ENCODE measurements at places on chromosomes 12 and 14. TPM values are rescaled to one million over a fixed set of nuclear protein-coding genes. Genes with fewer than 3 reads are reported as not detected.

- DNase-seq: no peak
- H3K4me1 ChIP-seq: peaks cover 4% of the 10 kb centered on the region
- no peak overlapping the region for H3K27ac ChIP-seq
- H3K27me3 ChIP-seq: peaks cover 14% of the 10 kb centered on the region
- no peak overlapping the region for H3K4me3 ChIP-seq
Measured at GRCh38 chr12:52645982-52646381, 6.0 kb downstream of the KRT2 start.

DNA sequence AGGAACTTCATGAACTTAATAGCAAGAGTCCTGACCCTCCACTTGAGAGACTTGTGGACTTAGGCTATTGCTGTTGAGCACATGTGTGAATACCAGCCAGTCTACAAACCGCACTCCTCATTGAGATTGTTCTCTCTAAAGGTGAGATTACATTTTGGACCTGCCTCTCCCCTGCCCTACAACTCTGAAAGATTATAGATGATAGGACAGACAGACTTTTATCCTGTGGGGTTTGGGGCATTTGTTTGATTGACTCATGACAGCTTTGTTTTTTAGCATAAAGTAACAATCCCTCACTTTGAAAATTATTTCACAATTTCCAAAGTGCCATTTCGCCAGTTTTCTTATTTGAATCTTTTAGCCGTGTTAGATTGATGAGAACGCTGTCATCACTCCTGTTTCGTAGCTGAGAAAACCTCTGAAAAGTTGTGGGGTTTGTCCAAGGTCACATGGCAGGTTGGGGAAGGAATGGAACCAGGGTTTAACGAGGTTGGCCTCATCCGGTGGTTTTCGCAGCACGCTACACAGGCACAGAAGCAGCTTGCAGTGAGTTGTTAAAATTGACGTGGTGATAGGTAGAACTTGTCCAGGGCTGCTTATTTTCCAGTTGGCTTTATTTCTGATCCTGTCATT is 836 bp downstream of the EVL start:
- H3K27me3 ChIP-seq: no peaks in the 10 kb centered on the region
- H3K27ac ChIP-seq: no peak overlapping the region
- no peak overlapping the region for H3K4me3 ChIP-seq
- H3K4me1 ChIP-seq: peaks cover 19% of the 10 kb centered on the region
- no peaks in the 10 kb centered on the region for H3K36me3 ChIP-seq

DNA sequence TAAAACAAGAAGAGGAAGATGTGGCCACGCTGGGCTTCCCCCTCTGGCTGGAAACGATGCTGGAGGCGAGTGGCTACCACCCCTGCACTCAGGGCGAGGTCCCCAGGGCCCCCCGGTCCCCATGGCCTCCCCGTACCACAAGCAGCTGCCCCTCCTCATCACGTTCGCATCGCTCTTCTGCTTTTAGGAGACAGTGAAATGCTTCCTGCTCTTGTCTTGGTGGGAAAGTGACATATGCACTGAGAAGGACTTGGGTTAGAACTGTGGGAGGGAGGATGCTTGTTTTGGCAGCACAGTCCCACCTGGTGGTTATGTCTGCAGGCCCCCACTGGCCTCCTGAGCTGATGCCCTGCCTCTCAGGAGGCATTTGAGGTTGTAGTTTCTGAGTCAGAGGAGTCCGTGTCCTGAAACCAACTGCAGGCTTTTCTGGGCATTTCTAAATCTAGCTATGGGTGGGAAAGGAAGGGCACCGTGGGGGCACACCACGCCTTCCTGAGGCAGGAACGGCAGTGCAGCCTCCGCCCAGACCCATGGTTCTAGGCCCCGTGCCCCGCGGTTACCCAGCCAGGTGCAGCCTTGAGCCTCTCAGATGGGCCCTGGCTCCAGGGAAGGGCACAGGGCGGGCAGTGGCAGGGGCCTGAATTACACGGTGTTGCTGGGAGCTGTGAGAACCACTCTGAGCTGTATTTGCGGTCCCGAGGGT is 139.3 kb downstream of the ADGRD1 start:
- no peak for DNase-seq
- H3K27ac ChIP-seq: no peak overlapping the region
- no peaks in the 10 kb centered on the region for H3K4me1 ChIP-seq
- H3K27me3 ChIP-seq: no peaks in the 10 kb centered on the region
- no peaks in the 10 kb centered on the region for H3K36me3 ChIP-seq
- no peak overlapping the region for H3K4me3 ChIP-seq

DNA sequence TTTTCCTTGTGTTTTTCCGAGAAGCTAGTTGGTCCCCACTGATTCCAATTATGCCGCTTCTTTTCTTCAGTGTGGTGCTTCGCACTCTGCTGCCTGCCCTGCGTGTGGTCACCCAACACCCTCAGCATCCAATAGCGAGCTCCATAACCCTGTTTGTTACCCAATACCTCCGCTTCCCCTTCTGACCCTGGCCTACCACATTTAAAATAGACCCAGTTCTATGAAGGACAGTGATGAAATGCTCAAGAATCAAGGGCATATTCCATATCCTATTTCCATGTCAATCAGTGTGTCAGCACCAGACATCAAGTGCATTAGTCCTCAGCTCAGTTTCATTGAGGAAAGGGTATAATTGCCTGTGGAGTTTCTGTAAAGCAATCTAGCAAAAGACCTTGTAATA is 9.5 kb downstream of the NDRG2 start:
- H3K27ac ChIP-seq: no peak overlapping the region
- H3K4me1 ChIP-seq: no peaks in the 10 kb centered on the region
- H3K36me3 ChIP-seq: no peaks in the 10 kb centered on the region

GRCh38 chr14:74863274-74863673 is 12.7 kb downstream of the PROX2 start:
- H3K36me3 ChIP-seq: no peaks in the 10 kb centered on the region
- no peak for DNase-seq
- no peaks in the 10 kb centered on the region for H3K4me1 ChIP-seq

GRCh38 chr12:125065021-125065918 is at the start of gene AACS:
AACS (plus strand) TSS chr12:125065435; CDS start chr12:125065585, 150 bp downstream.
- H3K4me1 ChIP-seq: peaks cover 7% of the 10 kb centered on the region
- H3K27me3 ChIP-seq: no peaks in the 10 kb centered on the region
- DNase-seq: no peak
- peak within 1 kb of the TSS; percentile 49 for H3K27ac ChIP-seq

DNA sequence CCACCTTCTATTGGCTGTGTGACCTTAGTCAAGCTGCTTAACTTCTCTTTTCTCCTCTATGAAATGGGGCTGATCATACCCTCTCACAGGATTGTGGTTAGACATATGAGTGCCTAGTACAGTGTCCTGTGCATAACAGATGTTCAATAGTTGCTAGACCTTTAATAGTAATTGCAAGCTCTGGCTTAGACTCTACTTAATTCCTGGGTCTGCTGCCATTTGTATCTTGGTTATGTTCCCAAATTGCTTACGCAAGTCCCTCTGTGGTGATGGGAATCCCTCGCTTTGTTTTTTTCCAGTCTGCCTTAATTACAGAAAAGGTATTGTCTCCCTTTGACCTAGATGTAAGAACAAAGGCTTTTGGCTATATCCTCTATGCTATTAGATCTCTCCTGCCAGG is 15.1 kb downstream of the SUDS3 start:
- no peaks in the 10 kb centered on the region for H3K4me1 ChIP-seq
- H3K27me3 ChIP-seq: no peaks in the 10 kb centered on the region

DNA sequence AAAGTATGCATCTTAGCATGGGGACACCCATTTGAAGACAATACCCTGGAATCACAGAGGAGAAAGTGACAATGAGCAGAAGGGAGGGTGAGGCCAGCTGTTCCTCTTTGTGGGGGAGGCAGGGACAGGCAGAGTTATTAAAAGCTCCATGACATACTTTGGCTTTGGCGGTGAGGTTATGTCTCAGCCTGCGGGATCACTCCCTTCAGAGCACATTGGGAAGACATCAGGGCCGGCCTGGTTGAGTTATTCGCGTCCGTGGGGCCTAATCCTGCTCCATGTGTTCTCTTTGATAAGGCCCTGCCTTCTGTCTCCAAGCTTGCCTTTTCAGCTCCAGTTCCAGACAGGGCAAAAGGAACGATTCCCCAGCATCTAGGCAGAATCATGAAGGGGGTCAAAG is 98.8 kb upstream of the NTF3 start:
- peaks cover 4% of the 10 kb centered on the region for H3K4me1 ChIP-seq
- no peak overlapping the region for H3K4me3 ChIP-seq
- no peaks in the 10 kb centered on the region for H3K27me3 ChIP-seq
- H3K27ac ChIP-seq: no peak overlapping the region
- H3K36me3 ChIP-seq: no peaks in the 10 kb centered on the region
- DNase-seq: no peak

DNA sequence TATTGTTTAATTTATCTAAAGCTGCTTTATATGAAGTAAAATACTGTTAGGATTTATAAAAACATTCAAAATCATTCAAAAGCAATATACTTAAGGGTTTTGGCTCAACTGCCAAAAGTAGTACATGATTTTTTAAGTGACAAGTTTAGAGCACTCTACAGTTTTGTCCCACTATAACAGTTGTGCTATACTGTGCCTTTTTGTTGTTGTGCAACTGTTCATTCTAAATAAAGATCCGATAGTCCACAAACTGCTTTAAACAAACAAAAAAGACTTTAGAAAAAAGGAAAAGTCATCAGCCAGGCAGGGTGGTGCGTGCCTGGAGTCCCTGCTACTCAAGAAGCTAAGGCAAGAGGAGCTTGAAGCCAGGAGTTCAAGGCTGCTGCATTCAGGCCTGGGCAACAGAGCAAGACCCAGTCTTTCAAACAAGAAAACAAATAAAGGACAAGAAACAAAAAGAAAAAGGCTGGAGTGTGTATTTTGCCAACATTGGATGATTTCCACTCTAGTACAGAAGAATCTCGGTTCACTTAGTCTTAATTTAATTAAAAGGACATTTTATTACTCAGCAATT is 7.3 kb downstream of the C2CD5 start:
- H3K27me3 ChIP-seq: no peaks in the 10 kb centered on the region
- H3K27ac ChIP-seq: no peak overlapping the region
- DNase-seq: no peak
- H3K4me3 ChIP-seq: no peak overlapping the region
- H3K36me3 ChIP-seq: peaks cover 2% of the 10 kb centered on the region
- no peaks in the 10 kb centered on the region for H3K4me1 ChIP-seq

DNA sequence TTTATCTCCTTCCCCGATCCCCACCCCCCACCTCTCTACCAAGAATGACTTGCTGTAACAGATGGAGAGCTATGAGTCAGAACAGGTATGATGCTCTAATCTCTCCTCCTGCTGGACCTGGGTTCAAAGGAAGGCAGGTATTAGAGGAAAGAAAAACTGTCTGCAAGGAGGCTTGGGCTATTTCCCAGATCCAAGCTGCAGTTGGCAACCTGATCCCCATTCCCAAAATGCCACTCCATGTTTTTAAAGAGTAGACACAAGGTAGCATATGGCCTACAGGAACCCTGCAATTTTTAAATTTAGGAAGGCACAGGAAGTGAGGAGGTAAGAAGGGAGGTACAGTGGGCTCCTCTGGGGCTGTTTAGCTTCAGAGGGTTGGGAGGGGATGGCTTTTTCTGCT is 33.0 kb downstream of the SRRM4 start:
- H3K27ac ChIP-seq: no peak overlapping the region
- H3K4me3 ChIP-seq: no peak overlapping the region
- no peaks in the 10 kb centered on the region for H3K4me1 ChIP-seq
- no peak for DNase-seq

GRCh38 chr14:20683891-20684661 is at the start of gene RNASE4:
RNASE4 (plus strand) TSS chr14:20684560; CDS start chr14:20699372, 14,812 bp downstream.
- peak within 1 kb of the TSS; percentile 84 for H3K4me3 ChIP-seq
- no peaks in the 10 kb centered on the region for H3K36me3 ChIP-seq
- H3K4me1 ChIP-seq: peaks cover 19% of the 10 kb centered on the region
- H3K27ac ChIP-seq: peak within 1 kb of the TSS; percentile 90

DNA sequence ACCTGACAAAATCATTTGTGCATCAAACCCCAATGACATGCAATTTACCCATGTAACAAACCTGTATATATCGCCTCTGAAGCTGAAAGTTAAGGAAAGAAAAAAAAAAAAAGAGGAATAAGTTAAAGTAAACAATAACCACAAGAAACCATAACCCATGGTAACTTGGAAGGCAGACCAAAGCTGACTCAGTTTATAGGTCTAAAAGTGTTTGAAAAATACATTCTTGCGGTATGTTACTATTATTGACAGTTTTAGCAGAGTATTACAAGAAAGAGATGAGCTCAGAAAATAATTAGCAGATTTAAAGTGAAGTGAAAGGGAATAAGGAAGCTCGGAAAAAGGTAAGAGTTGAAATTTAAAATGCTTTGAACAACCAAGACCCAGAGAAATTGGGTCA is 34.4 kb upstream of the MGAT4C start:
- H3K4me3 ChIP-seq: no peak overlapping the region
- H3K36me3 ChIP-seq: no peaks in the 10 kb centered on the region
- no peak overlapping the region for H3K27ac ChIP-seq
- H3K4me1 ChIP-seq: no peaks in the 10 kb centered on the region

The ZFP36L1 gene
- polyA plus RNA-seq: 142 TPM

The SRSF5 gene
- polyA plus RNA-seq: 308 TPM

The LETMD1 gene
- polyA plus RNA-seq: 50.6 TPM

The SDR9C7 gene
- 2.4 TPM for polyA plus RNA-seq

The BIN2 gene
- not detected for polyA plus RNA-seq
